ENCODE measurements at places on chromosomes 5 and 9.

DNA sequence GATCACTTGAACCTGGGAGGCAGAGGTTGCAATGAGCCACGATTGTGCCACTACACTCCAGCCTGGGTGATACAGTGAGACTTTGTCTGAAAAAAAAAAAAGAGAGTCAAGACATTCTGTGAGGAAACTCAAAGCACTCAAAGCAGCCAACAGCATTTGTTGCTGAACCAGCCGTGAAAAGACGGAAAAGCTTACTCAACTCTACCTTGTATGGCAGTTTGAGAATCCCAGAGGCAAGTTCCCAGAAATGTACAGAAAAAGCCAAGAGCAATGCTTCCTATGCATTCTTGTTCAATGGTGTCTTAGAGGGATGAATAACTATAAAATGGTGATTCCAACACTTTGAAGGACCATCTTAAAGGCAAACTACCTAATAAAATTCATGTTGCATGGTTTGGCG lies 170.2 kb downstream of the HSD17B3 start:
- no peak for DNase-seq

- DNase-seq, result no peak
These were observed 3.0 kb downstream of the NREP start for GRCh38 chr5:111753884-111754589.

- DNase-seq, result peak; percentile 36
These were observed 130.4 kb upstream of the POC5 start for GRCh38 chr5:75847561-75848021.

GRCh38 chr5:56054666-56055065 lies 59.9 kb upstream of the IL6ST start:
- DNase-seq, result no peak

GRCh38 chr5:43309637-43310036 lies 3.6 kb downstream of the HMGCS1 start:
- no peak for DNase-seq

DNA sequence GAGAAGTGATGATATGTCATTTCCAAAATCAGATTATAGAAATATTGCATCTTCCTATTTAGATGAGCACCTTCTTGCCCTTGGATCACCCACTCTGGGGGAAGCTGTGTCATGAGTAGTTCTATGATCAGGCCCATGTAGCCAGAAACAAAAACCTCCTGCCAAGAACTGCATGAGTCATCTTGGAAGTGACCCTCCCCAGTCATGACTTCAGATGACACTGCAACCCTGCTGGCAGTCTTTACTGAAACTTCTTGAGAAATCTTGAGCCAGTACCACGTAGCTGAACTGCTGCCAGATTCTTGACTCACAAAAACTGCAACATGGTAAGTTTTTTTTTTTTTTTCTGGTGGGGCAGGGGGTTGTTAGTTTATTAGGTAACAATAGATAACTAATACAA lies 439.6 kb upstream of the PTGER4 start:
- no peak for DNase-seq

GRCh38 chr9:6630502-6631206 lies 14.9 kb downstream of the GLDC start:
- no peak for DNase-seq

DNA sequence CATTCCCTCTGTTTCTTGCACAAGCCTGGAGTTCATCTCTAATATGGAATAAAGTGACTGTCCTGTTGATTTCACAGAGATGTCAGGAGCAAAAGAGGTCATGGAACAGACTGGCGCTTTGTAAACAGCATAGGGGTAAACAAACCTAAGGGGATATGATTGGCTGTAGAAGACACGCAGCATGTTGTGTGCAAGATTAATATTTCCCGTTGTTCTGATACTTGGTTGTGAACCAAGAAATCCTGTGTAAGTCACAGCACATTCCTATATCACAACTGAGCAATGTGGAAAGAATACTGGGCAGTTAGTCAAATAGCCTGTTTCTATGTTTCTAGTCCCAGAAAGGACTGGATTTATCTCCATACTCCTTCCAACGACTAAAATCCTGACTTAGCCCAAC lies 3.2 kb downstream of the ADAMTS12 start:
- DNase-seq, result no peak

DNA sequence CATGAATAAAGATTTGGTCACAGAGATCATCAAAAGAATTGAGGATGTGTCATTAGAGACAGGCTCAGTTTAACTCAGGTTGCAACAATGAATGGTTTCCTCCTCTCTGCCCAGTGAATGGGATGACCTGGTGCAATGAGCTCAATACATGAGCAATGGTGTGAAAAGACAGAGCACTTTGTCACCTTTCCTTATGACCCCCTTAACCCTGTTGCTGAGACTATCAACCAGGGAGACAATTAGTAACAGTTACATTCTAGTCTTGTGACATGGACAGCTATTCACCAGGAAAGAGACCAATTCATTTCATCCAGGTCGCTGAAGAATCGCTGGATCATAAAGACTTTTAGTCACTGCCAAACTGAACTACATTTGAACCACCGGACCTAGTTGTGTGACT lies 19.9 kb upstream of the CDH6 start:
- DNase-seq, result no peak

DNA sequence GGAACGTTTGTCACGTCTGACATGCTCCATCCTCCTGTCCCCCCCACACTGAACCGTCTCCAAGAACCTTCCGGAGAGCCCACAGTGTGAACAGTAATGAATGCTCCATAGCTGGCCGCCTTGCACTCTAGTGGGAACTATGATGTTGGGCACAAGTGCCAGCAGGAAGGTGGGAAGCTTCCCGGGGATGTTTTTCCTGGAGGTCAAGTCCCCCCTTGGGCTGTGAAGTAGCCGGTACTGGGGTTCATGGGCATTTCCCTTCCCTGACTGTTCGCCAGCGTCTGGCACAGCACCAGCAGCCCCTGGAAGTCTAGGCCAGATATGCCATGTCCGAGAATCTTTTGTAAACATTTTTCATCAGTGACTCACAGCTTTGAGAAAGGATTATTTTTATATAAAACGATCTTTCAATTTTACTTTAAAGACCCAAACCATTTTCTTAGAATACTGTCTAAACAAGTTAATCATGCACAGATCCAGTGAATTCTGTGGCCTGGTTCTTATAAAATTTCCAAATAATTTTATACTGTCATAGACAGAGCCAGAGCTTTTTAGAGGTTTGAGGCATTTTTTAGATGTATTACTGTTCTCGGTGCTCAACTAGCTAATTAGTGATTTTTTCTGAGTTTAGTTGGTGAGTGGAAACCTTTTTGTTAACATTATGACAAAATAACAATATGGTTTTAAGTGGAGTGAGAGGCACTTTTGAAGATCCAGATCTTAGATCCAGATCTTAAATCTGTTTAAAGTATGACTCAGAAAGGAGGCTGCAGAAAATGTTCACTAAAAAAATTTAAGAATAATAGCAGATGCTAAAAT lies 11.6 kb downstream of the ABL1 start:
- DNase-seq, result no peak

DNA sequence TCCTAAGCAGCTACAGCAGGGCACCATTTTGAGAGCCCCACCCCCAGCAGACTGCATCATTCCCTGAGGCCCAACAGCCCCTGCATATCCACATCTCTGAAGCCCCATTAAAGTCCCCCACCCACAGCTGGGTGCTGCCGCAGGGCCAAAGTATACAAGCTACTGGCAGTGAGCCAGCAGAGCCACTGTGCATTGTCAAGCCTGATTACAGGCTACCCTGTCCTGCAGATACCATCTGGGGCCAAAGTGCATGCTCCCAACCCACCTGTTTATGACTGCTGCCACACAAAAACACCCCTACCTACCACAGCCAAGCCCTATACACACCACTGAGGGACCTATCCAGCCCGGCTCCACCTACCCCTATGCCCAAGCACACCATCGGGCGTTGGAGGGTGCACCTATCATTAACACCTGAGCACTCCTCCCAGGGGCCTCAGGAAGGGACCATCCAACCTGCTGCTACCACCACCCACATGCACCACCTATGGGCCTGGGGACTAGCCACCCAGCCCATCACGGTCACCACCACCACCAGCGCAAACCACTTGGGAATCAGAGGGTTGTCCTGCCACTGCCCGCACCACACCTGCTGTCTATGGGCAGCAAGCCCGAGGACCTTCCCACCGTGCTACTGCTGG lies 105.0 kb downstream of the PLPP1 start:
- DNase-seq, result no peak

DNA sequence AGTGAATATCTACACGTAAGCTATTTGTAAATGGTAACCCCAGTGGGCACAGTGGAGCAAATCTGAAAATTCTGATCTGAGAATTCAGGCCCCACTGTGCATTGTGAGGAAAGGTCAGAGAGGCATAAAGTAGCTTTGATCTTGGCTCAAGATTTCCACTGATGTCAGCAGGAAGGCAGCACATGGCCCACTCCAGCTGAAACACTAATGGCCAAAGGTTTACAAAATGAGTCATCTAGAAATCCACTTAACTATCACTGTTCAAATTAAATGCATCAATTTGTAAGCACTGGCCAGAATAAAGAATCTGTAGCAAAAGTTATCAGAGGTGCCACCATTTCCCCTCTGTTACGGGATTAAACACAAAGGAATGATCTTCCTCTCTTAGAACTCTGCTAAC lies 191.6 kb downstream of the C9orf152 start:
- DNase-seq, result no peak

GRCh38 chr5:65721050-65721719 lies 724 bp downstream of the SGTB start:
- DNase-seq, result no peak

- no peak for DNase-seq
These were observed 1.7 kb upstream of the TAF7 start for GRCh38 chr5:141322261-141322660.

- DNase-seq, result no peak
These were observed 3.0 kb upstream of the ERGIC1 start for GRCh38 chr5:172830876-172831662.

GRCh38 chr9:115134941-115135340 lies 17.0 kb upstream of the TNC start:
- no peak for DNase-seq

DNA sequence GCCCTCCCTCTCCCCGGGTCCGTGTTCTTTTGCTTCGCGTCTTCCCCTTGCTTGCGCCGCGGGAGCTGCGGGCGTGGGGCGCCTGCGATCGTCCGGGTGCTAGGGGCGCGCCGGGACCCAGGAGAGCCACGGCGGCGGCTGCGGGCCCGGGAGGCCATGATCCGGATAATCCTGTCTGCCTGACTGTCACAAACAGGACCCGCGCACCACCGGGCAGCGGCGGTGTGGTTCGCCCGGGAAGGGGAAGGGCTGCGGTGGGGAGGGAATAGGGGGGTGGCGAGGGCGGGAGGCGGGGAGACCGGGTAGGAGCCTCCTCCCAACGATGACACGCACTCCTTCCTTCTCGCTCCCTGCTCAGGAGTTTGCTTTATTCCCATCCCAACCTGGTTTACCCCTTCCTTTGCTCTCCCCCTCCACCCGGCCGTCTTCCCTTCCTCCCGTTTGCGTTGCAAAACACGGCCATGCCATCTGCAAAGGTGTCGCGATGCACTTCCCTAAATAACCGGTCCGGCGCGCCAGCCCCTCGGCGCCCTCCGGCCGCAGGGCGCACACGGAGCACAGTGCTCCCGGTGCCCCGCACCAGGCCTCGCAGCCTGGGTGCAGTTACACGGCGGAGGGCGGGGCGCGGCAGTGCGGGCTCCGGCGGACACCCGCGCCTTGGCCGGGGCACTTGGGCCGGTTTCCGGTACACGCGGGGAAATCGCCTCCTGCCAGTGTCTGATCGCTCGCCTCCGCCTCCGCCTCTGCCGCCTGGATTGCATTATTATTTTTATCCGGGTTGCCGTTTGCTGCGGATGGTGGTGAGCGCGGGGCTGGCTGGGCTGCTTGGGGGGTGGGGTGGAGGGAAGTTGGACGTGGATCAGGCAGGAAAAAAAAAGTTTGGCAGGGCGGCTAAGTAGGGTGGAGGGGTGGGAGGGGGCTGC lies 1.5 kb downstream of the SMARCA2 start:
- no peak for DNase-seq

- no peak for DNase-seq
These were observed 78.8 kb upstream of the SPRY4 start for GRCh38 chr5:142403583-142403982.

- no peak for DNase-seq
These were observed 341.3 kb downstream of the RASEF start for GRCh38 chr9:82721593-82721992.

GRCh38 chr5:177372910-177373309 lies 11.3 kb upstream of the SLC34A1 start:
- no peak for DNase-seq

DNA sequence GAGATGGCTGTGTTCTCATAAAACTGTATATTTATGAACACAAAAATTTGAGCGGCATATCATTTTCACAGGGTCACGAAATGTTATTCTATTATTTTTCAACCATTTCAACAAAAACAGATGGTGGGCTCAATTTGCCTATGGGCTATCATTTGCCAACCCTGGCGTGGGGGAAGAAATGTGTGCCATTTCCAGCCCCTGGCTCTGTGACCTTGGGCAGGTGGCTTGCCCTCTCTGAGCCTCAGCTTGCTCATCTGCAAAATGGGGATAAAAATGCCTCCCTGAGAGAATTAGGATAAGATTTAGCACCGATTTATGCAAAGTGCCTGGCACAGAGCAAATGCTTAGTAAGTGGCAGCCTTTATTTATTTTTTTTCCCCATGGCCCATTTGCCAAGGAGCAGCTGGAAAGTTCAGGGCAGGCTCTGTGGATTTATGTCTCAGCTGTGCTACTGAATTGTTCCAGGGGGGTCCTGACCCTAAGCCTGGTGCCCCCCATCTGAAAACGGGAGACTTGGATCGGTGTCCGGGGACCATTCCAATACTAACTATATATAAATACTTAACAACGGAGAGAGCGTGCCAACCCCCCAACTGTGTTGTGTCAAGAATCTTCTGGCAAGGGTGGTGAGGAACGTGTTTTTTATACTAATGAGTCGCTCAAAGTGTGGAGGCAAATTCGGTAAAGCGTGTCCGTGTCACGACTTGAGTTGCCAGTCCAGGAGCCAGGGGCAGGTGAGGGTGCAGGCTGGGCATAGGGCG lies 34.5 kb downstream of the HRH2 start:
- DNase-seq, result no peak

GRCh38 chr5:116097301-116097700 lies 12.5 kb downstream of the COMMD10 start:
- no peak for DNase-seq

- no peak for DNase-seq
These were observed 284.2 kb upstream of the NMUR2 start for GRCh38 chr5:152689250-152689711.

DNA sequence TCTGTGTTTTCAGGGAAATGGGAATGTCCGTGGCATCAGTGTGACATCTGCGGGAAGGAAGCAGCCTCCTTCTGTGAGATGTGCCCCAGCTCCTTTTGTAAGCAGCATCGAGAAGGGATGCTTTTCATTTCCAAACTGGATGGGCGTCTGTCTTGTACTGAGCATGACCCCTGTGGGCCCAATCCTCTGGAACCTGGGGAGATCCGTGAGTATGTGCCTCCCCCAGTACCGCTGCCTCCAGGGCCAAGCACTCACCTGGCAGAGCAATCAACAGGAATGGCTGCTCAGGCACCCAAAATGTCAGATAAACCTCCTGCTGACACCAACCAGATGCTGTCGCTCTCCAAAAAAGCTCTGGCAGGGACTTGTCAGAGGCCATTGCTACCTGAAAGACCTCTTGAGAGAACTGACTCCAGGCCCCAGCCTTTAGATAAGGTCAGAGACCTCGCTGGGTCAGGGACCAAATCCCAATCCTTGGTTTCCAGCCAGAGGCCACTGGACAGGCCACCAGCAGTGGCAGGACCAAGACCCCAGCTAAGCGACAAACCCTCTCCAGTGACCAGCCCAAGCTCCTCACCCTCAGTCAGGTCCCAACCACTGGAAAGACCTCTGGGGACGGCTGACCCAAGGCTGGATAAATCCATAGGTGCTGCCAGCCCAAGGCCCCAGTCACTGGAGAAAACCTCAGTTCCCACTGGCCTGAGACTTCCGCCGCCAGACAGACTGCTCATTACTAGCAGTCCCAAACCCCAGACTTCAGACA lies 9.5 kb downstream of the RAB24 start:
- DNase-seq, result no peak

- no peak for DNase-seq
These were observed 64.2 kb upstream of the IRX1 start for GRCh38 chr5:3531320-3531986.

Data from GM19239 (cell line).